NCI-H2029 (cell line): ENCODE measurements at places on chromosomes 7 and 10.

DNA sequence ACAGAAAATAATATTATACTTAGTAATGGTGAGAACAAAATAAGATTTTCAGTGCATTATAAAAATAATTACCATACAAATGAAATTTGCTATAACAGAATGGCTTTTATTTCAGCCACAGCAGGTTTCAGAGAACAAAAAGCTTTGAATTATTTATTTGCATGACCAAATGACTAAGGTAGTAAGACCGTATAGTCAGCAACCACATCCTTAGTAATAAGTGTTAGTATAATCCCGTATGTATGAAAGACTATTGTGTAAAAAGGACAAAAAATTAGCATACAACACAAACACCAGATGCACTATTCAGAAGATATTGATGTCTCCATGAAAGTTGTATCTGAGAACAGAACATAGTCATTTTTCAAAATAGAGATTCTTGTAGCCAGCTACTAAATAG, 12.2 kb downstream of the PDZD8 start:
- DNase-seq, result no peak

DNA sequence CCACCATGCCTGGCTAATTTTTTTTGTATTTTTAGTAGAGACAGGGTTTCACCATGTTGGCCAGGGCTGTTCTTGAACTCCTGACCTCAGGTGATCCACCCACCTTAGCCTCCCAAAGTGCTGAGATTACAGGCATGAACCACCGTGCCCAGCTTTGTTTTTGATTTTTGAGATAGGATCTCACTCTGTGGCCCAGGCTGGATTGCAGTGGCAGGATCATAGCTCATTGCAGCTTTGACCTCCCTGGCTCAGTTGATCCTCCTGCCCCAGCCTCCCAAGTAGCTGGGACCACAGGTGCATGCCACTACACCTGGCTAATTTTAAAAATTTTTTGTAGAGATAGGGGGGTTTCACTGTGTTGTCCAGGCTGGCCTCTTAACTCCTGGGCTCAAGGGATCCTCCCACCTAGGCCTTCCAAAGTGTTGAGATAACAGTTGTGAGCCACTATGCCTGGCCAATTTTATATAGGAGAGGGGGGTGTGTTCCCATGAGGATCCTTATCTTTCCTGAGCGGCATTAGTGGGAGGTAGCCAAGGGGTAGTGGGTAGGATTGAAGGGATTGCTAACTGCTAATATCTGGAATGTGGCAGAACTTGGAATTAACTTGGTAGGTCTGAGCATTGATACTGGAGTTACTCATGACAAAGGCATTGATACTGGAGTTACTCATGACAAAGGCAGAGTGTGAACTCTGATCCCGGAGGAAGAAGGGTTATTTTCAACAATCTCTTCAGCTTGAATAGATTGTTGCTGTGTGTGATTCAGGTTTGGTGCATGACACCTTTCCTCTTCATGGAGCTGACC, 1.0 kb upstream of the NOLC1 start:
- no peak for DNase-seq

GRCh38 chr7:22645418-22646181, 81.4 kb upstream of the IL6 start:
- DNase-seq, result no peak

DNA sequence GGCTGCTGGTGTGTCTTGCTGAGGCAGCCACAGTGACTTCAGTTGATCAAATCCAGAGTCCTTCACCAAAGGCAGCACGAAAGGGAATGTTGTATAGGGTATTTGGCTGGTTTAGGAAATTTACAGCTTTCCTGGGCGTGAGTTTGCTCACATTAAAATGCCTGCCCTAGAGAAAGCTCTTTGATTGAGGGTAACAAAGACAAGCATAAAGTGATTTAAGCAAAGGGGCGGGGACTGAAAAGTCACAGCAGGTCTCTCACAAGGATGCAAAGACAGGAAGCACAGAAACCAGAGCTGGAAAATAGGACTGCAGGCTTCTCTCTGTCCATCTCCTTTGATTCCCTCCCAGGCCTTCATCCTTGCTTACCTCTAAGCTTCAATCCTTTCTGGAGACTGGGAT, 139.2 kb downstream of the ELMO1 start:
- no peak for DNase-seq

GRCh38 chr7:121192834-121193233, 136.0 kb upstream of the WNT16 start:
- no peak for DNase-seq

GRCh38 chr7:16365177-16365576, 56.2 kb downstream of the CRPPA start:
- no peak for DNase-seq

GRCh38 chr10:30185916-30186315, 126.5 kb upstream of the JCAD start:
- DNase-seq, result no peak

DNA sequence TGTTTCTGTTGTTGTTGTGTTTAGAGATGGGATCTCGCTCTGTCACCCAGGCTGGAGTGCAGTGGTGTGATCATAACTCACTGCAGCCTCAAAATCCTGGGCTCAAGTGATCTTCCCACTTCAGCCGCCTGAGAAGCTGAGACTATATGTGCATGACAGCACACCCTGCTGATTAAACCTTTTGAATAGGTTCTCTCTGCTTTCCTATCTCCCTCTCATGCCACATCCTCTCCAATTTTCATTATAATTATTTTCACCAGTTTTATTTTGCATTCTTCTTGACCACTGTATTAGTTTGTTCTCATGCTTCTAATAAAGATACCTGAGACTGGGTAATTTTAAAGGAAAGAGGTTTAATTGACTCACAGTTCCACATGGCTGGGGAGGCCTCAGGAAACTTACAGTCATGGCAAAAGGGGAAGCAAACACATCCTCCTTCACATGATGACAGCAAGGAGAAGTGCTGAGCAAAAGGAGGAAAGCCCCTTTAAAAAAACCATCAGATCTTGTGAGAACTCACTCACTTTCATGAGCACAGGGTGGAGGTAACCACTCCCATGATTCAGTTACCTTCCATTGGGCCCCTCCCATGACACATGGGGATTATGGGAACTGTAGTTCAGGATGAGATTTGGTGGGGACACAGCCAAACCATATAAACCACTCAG, 12.9 kb downstream of the AGK start:
- no peak for DNase-seq

DNA sequence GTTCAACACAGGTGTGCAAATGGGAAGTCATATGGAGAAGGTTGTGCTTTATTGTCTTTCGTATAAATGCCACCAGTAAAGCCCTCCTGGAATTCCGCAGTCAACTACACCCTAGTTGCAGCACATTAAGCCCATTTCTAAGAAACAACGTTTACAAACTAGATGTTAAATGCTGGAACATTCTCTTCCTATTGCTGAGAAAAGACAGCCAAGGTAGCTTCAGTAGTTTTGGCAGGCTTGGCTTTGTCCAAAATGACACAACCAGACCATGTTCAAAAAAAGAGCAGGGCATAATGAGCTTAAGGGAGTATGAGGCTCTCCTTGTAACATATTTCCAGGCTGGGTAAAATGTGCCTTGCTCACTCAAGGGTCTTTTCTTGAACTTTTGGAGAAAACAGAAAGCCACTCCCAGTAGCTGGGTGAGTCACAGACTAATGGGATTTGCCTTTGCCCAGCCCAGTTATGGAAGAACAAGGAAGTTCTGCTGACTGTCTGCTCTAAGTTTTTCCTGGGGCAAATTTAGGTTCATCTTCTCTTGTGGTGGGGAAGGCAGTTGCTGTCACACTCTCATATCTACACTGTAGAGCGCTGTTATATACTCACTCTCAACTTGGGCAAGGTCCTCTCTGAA, 238.7 kb downstream of the PLXNA4 start:
- no peak for DNase-seq
